ENCODE measurements at places on chromosomes 4 and X.

- DNase-seq: no peak
Measured at GRCh38 chr4:146256328-146256727, 42.0 kb downstream of the REELD1 start.

DNA sequence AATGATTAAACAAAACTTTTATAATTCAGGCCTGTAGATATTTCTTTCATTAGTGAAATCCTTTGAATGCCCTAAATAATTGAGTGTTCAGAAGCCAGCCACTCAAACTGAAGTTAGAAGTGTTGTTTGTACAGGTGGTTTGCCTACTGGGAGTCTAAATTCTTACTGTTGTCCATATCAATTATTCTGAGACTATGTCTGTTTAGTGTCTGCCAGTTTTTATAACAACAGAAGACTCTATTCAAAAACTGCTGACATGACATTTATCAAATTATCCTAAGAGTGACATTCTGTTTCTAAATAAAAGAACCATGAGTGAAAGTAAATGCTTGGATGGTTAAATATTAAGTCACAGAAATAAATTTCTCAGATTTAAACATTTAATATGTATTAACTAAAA is 375.1 kb downstream of the FAT4 start:
- no peak for DNase-seq

DNA sequence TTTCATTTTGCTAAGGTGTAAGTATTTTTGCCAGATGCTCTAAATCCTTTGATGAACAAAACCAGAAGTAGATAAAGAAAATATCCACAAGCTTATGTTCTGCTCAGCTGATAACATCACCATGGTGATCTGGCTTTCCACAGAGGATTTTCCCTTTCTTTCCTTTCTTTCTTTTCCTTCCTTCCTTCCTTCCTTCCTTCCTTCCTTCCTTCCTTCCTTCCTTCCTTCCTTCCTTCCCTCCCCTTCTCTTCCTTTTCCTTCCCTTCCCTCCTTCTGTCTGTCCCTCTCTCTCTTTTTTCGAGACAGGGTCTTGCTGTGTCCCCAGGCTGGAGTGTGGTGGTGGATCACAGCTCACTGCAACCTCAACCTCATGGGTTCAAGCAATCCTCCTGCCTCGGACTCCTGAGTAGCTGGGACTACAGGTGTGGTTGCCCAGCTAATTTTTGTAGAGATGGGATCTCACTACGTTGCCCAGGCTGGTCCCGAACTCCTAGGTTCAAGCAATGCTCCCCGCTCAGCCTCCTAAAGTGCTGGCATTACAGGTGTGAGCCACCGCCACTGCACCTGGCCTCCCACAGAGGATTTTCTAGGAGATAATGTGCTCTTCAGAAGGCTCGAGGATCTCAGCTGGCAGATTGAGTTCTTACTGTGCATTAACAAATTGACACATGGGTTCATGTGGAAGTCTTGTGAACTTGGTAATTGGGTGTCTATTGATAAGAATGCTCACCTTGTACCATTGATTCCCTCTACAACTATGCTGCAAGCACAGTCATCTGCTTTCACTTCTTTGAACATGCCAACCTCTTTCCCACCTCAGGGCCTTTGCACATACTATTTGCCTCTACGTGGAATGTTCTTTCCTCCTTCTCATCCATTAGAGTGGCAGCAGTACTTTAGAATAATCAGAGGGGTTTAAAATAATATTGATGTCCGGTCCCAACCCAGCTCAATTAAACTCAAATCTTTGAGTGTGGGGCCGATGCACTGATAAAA is 1.4 kb upstream of the RHOH start:
- no peak for DNase-seq

DNA sequence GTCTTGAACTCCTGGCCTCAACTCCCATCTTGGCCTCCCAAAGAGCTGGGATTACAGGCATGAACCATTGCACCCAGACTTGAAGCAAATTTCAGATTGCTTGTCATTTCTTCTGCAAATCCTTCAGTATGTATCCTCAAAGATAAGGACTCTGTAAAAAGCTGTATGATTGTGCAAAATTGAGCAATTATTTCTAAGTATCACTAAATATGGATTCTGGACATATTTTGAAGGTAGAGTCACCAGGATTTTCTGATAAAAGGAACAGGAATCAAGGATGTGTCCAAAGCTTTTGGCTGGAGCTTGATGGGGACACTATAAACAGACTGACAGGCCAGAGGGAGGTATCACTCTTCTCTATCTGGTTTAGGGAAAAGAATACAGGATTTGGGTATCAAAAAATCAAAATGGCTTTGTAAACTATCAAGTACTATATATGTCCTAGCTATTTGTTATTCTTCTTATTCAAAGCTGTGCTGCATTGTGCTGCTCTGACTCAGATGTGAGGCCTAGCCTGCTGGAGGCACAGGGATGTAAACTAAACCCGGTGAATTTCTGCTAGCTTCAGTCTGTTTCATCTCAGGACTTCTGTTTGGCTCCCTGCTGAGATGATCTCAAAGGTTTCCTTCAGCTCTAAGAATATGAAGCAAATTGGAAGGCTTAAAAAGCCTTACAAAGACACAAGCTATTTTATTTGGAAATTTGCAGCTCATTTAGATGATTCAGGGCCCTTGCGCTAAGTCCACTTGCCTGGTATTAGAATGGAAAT is 8.3 kb downstream of the RPS4X start:
- no peak for DNase-seq

GRCh38 chr4:88938138-88938537 is 118.8 kb downstream of the FAM13A start:
- DNase-seq: no peak

- no peak for DNase-seq
Measured at GRCh38 chr4:14769993-14770392, 232.3 kb upstream of the CPEB2 start.

- DNase-seq: no peak
Measured at GRCh38 chr4:153655928-153656327, 28.2 kb upstream of the TLR2 start.

- DNase-seq: no peak
Measured at GRCh38 chr4:143921181-143921580, 15.8 kb upstream of the GYPE start.

DNA sequence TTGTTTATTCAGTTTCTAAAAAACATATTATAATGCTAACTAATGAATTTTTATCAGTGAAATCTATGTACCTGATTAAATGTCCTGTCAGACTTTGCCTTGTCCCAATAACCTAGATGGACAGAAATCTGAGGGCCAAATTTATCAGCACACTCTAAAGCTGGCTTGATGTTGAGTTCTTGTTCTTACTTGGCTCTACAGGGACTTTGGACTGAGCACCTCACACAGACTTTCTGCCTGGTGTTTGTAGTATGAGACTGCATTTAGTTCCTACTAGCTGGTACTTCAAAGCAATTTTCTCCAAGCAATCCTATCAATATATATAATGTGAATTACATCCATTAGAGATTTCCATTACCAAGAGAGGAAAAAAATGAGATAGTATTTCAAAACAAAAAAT is 37.8 kb downstream of the INTS12 start:
- DNase-seq: no peak

GRCh38 chrX:7179446-7179845 is 31.5 kb upstream of the PUDP start:
- no peak for DNase-seq

DNA sequence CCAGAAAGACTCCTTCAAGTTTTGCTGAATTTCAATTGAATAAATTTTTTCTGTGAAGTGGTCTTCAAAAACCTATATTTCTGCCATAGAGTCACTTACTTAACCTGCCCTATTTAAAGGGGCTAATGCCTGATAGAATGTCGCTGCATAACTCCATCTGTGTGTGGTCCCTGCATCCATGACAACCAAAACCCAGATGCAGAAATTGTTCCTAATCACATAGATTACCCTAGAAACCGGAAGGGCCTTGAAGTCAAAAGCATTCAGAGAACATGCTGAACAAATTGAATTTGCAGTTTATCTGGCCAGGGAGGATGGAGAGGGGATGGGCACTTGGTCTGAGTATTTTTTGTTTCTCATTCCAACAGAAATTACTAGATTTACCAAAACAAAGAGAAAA is 1.5 kb upstream of the PARM1 start:
- no peak for DNase-seq

DNA sequence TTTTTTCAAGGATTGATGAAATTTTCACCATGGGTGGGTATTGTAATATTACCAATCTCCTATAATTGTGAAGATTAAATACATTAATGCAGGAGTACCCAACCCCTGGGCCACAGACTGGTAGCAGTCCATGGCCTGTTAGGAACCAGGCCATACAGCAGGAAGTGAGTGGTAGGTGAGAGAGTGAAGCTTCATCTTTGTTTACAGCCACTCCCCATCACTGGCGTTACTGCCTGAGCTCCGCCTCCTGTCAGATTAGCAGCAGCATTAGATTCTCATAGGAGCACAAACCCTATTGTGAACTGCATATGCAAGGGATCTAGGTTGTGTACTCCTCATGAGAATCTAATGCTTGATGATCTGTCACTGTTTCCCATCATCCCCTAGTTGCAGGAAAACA is 15.1 kb downstream of the RAPGEF2 start:
- no peak for DNase-seq

DNA sequence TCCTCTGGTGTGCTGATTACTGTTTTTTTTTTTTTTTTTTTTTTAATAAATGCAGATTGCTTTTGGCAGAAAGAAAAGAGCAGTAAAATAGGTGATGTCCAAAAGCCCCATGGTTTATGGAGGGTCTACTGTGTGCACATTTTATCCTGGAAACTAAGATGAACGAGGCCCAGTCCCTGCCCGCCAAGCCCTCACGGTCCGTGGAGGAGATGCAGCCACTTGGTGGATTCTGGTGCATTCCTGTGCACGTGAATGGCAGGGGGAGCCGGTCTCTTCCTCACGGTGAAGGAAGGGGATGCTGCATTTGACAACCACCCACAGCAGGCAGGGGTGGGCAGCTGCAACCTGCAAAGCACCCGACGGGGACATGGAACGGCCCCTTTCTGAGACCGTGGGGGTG is 100.2 kb upstream of the AFAP1 start:
- no peak for DNase-seq

DNA sequence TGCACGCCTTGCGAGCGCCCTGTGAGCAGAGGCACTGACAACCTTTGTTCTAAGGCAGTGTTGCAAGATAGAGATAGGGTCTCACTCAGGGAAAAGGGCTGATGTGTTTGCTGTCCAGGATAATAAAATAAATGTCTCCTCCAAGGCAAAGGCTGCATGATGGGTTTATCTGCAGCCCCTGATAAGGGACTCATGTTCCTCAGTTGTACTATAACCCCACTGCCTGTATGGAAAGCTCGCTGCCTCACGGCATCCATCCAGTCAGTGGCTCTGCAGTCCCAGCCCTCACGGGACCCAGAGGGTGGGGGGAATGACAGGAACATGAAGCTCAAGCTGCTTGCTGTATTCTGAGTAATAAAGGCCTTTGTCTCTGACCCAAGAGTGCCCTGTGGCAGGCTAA is 22.6 kb downstream of the BCLAF3 start:
- peak; percentile 42 for DNase-seq

GRCh38 chr4:184024637-184025036 is 119.5 kb downstream of the STOX2 start:
- DNase-seq: no peak

DNA sequence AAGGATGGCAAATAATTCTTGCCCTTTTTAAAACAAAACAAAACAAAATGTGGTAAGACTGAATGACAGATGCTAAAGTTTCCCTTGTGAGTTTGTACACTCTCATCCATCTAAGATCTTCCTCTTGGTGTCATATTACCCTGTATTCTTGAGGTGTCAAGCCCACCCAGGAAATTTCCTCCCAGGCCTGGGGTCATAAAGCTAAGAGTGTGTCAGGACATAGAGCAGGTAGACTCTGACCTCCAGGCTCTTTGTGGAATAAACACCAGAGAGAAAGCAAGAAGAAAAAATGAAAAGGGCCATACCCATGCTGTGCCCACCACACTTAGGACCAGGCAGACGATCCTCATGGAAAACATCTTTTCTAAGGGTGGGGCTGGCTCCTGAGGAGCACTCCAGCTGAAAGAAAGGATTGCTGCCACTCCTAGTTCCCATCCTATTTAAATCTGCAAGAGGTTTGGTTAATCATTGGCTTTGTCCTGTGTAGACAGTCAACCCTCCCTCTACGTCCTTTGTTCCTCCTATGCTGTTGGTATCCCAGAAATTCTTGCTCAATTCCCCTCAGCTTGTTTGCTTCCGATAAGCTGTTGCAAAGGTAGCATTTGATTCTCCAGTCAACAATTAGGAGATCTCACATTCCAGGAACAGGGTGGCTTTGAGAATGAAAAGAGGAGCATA is at the start of gene FGA:
FGA (minus strand) TSS at position 414 of the 678 bp plus-strand sequence; CDS start at position 359, 55 bp downstream.
- no peak for DNase-seq

DNA sequence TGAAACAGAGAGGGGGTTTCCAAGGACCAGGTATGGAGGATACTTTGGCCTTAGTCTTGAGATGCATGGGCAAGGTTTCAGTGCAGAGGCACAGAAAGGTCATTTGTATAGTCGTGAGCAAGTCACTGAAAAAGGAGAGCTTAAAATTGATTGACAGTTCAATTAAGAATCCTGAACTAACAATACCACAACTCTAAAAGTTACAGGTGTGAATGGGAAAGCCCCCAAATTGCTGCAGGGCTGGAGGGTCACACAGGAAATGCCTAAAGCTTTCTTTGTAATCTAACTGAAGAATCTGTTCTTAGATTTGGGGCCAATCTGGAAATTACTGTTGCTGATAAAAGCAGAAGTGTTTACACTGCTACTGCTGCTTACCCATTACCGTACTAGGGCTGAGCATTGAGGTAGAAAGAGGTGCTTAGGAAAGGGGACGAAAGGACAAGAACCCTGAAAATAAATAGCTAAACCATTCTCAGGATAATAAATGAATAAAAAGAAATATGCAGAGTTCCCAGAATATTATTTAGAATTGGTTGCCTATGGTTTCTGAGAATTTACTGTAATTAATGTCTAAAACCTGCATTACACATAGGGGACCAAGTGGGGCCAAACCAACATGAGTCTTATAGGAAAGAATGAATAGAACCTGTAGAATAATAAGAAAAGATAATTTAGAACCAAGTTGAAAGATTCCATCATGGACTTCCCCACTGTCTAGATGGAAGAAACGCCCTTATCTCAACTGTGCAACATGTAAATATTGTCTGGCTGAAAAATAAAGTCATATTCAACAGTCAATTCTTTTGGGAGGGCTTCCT is 91.9 kb upstream of the PPP1R2C start:
- DNase-seq: no peak

DNA sequence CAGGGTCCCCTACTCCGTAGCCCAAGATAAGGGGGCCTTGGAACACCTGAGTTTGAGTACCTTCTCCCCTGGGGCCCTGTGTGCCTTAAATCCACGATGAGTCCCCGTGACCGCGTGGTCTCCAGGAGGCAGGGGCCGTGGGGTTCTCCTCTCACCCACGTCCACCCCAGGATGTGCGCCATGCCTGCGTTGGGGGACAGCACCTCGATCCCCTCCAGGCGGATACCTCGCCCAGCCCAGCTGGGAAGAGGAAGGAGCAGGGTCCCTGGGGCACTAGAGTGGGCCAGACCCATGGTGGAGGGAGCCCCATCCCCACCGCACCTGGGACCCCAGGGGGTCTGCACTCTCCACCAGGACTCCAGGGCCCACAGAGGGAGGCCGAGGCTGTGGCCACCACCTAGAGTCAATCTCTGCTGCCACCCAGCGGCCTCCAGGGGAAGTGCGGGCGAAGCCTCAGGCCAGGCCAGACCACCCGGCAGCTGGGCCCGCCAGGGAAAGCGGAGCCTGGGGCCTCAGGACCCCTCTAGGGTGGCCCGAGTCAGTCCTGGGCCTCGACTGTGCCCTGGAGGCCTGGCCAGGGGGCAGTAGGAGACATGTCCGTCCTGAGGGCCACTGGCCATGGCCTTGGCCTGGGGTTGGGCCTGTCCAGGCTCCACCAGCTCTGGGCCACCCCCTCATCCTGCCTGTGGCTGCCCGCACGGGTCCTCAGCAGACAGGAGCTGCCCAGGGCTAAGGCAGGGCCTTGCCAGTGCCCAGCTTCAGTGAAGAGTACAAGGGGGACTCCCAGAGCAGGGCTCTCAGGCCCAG is 55.0 kb downstream of the FAM53A start:
- peak; percentile 60 for DNase-seq

- DNase-seq: no peak
Measured at GRCh38 chr4:152064282-152064681, 303.5 kb upstream of the GATB start.
